ENCODE measurements at places on chromosomes 12 and 14.

GRCh38 chr12:130909111-130909510 lies 37.2 kb downstream of the RAN start:
- no peak for DNase-seq

DNA sequence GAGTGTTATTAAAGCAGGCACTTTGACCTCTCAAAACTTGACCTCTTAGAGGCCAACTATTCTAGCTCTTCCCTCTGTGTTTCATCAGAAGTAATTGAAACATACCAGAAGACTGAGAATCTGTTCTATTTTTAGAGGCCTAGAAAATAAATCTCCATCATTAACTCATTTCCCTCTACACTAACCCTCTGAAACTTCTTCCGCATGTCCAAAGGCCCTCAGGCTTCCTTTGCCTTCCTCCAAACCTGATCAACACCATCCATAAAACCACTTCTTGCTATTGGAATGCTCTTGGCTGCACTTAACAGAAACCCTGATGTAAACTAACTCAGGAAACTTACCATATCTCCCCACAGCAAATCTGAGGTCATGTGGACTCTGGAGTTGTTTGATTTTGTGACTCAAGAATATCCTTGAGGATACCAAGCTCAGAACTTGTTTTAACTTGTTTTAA lies 196.4 kb downstream of the RPAP3 start:
- no peak for DNase-seq

DNA sequence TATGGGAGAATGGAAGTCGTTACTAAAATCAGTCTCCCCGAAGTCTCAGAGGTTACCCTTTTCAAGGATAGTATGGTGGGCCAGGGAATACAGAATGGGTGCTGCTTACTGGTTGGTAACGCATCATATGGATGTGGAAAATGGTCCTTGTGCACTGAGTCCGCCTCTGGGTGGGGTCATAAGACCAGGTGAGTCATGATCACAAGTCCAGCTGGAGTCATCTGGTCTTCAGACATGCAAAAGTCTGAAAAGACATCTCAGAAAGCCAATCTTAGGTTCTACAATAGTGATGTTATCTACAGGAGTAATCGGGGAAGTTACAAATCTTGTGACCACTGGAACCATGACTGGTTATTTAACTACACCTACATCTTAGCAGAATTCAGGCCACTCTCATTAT lies 71.9 kb upstream of the TCL1B start:
- DNase-seq, result no peak

DNA sequence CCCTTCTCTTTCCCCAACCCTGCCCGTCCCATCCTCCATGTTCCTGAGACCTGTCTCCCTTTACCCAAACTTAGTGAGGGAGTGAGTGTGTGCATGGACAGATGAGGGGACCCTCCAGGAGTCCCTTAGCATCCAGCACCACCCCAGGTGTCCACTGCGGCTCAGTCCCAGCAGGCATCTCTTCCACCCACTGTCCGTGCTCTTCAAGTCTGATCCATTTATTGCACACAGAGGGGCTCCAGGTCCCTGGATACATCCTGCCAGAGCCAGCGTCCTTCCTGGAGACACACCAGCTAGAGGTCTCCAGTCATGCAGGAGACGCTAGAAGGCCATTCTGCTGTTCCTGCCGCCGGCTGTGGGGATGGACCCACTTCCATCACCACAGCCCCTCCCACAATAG lies 239.2 kb downstream of the ADGRD1 start:
- no peak for DNase-seq

DNA sequence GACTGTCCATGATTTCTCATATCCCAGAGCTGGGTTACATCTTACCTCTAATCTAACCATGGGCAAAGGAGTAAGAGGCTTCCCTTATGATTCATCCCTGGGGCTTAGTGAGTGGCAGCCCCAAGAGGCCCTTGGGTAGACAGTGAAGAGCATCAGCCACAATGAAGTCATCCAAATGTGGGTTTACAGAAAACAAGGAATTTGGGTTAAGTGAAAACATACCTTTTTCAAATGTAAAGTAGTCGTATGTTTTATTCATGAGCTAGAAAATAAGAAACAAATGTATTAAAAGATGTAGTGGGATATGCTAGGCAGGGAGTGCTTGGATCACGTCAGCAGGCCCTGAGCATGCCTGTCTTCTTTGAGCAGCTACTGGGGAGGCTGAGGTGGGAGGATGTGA lies 54.0 kb upstream of the ELK3 start:
- DNase-seq, result no peak

GRCh38 chr12:81835783-81836182 lies 76.6 kb upstream of the PPFIA2 start:
- no peak for DNase-seq

DNA sequence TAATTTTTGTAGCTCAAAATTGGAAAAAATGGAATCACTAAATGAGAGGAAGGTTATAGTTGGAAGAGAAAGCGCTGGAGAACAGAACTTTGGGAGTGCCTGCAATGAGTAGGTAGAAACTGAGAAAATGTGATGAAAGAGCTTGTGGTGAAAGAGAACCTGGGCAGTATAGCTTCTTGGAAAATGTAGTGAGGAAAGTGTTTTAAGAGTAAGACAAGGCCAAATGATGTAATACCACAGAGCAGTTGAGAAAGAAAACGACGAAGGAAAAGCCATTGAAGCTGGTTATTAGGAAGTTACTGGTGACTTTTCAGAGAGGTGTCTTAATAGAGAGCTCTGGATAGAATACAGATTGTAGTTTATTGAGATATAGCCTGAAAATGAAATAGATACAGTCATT lies 255.3 kb downstream of the AEBP2 start:
- no peak for DNase-seq

GRCh38 chr14:73149753-73150152 lies 13.4 kb downstream of the PSEN1 start:
- DNase-seq, result no peak

DNA sequence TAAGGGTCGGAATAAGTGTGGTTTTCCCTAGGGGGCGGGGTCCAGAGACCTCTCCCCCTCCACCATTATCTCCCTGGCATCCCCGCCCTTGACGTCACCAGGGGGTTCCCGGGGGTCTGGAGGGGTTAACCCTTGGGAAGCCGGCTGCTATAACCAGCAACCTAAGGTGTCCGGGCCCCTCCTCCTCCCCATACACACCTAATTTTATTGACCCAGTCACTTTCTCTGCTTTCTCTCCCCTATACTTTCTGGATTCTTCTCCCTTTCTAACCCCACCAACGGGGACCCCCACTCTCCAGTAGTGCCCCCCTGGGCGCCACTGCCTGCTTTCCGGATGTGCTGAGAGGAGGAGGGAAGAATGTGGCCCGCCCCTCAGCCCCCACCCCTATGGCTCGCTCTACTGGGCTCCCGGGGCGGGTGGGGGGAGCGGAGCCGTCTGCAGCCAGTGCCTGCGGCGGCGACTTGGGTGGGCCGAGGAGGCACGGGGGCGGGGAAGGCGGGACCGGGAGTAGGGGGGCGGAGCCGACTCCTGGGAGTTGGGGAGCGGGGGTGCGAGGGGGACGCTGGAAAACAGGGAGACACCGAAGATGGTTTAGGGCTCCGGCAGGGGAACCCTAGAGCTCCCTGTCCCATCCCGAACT lies 1.8 kb downstream of the GLI1 start:
- peak; percentile 74 for DNase-seq

- DNase-seq, result no peak
These were observed 114.4 kb downstream of the SCN8A start for GRCh38 chr12:51705450-51705849.

DNA sequence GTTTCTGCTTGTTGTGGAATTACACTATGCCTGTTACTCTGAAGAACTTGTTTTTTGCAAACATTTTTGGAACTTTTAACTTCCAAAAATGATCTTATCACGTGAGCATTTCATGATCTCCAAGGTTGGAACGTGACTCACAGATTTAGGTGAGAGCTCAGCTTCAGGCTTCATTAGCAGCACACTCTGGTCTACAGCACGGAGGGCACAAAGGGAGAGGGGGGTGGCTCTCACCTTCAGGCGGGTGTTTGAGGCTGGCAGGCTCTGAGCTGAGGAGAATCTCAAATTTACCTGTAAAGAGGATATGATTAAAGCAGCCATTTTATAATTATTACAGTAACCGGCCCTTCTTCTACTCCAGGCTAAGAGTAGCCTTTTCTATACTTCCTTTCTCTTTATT lies 45.3 kb upstream of the PZP start:
- DNase-seq, result no peak

GRCh38 chr12:57135527-57136326 lies 7.4 kb downstream of the LRP1 start:
- no peak for DNase-seq

DNA sequence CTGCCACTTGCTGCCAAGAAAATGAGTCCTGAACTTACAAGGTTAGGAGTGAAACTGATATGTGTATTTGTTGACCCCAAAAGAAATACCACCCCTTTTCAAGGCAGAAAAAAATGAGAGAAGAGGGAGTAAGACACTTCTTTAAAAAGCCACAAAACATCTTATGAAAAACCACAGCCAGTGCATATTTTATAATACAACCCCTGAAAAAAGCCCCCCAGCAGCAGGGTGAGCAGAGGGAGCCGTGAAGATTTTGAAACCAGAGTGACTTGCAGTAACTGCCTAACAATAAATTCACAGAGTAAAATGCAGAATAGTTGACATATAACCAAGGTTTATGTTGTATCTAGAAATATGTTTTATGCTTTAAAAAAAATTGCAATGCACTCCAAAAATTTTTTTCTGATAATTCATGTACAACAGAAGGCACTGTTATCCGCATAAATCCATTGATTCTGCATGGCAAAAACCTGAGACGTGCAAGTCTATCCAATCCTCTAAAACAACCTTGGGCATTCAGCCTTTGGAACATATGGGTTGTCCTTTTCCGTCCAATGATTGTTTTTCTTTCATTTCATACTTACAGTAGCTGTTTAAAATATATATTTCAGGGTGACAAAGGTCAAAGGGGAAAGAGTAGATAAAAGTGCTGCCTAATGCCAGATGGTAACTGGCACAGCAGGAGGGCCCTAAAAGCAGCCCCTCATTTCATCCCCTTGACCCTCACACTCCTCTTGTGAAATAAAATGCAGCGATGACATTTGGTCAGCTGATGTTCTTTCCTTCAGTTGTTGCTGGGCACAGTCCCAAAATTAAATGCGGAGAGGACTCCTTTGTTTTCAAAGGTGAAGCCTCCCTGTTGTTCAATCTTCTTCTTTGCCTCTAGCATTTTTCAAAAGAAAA lies 65.3 kb downstream of the IPO8 start:
- DNase-seq, result no peak

DNA sequence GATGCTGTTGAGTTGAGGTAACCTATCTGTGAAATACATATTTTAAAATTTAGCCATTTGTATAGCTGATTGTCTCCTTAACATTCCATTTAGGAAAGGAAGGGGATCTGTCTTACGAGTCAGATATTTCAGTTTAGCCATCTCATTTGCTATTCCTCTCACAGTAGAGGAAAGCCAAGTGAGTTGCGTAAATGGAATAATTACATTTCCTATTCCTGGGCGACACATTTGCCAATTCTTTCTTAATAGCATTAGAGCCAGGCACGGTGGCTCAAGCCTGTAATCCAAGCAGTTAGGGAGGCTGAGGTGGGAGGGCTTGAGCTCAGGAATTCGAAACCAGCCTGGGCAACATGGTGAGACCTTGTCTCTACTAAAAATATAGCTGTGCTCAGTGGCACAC lies 116.3 kb downstream of the TMX1 start:
- DNase-seq, result no peak

GRCh38 chr12:10031771-10032175 lies 1.3 kb downstream of the CLEC9A start:
- DNase-seq, result peak; percentile 80

- DNase-seq, result no peak
These were observed 8.1 kb downstream of the ARF6 start for GRCh38 chr14:49900973-49901372.

GRCh38 chr12:953776-954175 lies 4.3 kb upstream of the RAD52 start:
- DNase-seq, result no peak

- no peak for DNase-seq
These were observed 214.1 kb upstream of the FLRT2 start for GRCh38 chr14:85315733-85316290.

DNA sequence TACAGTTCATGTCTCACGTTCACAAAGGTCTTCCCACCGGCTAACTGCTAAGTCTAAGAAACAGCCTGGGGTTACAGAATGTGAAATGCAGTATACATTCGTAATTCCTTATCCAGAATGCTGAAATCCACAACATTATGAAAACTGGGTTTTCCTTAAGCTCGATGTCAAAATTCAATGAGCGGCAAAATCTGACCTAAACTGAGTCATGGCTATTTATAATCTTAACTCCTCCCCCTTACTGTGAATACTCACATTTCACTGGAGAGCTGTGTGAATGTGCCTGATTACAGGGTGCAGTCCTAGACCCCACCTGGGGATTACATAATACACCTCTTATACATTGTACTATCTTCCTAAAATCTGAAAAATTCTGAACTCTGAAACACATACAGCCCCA lies 35.3 kb downstream of the STX2 start:
- no peak for DNase-seq

DNA sequence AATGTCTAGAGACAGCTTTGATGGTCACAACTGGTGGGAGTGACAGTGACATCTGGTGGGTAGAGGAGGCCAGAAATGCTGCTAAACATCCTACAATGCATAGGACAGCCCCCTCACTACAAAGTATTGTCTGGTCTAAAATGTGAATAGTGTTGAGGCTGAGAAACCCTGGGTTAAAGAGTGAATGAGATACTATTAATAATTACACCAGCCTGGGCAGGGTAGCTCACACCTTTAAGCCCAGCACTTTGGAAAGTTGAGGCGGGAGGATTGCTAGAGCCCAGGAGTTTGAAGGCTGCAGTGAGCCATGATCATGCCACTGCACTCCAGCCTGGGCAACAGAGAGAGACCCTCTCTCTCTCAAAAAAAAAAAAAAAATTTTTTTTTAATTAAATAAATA lies 11.1 kb downstream of the SVOP start:
- no peak for DNase-seq

GRCh38 chr14:35114036-35114435 lies 7.8 kb downstream of the PPP2R3C start:
- DNase-seq, result no peak

DNA sequence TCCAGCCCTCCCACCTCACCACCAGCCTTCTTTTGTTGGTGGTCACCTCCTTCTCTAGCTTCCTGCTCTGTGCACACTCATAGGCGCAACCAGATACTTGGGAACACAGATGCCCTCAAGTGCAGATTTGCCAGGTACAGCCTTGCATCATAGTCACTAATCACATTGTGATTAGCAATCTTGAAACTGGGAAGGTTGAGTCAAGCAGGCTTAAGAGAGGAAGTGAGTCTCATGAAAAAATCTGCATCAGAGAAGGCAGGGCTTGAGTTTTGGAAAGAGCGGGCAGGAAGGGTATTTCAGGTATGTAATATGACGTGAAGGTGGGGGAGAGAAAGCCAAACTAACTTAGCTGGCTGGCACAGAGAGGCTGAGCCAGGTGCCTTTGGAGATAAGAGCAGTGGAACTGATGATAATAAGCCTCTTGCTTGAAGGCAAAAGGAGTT lies 2.7 kb upstream of the RABGGTA start:
- no peak for DNase-seq

DNA sequence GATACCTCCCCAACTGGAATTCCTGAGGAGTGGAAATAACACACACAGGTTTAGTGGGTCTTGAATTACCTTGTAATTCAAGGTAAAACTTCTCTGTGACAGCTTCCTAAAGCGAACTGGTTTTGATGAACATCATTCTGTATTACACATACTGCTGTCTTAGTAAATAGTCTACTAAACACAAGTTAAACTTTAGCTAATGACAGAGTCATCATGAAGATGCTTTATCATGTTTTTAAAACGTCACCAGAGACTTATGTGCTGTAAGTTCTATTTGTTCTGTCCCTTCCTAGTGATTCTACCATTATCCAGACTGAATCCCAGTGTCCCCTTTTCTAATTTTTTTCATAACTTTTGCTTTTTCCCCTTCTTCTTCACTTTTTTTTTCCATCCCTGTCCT lies 11.6 kb upstream of the GXYLT1 start:
- no peak for DNase-seq
